Ureter (tissue), 1 donor: ENCODE measurements at places on chromosomes 1 and 21.

GRCh38 chr1:19582318-19582717 lies 61.8 kb upstream of the NBL1 start:
- DNase-seq: peak; percentile 70

- DNase-seq: no peak
Measured at GRCh38 chr1:167923324-167924056, 9.6 kb upstream of the ADCY10 start.

DNA sequence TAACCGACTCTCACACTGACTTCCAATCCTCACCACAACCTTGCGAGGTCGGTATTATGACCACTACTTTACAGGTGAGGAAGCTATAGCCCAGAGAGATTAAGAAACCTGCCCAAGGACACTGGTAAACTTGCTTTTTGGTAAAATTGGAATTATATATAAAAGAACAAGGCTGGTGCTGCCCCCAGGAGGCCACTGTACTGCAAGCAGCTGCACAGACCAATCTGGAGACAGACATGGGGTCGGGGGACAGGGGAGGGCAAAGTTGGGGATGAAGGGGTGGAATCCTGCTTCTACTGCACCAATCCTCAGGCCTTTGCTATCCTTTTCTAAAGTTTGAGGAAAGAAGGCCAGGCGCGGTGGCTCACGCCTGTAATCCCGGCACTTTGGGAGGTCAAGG lies 280.8 kb downstream of the SPATA17 start:
- no peak for DNase-seq

DNA sequence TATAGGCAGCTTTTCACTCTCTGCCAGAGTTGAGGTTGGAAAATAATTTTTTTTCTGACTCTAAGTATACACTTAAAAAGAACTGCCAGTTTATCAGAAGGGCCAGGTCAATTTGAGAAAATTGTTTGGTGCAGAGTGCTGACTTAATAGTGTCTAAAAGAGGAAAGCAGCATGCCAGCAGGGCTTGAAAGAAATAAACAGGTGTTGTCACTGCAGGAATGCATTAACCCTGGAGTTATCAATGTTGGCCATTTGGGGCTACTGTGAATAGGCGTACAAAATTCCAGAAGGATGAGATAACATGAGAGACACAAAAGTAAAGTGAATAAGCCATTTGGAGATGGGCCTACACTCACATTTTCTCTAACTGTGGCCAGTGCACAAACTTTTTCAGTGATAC lies 220.6 kb upstream of the PLD5 start:
- DNase-seq: no peak

- DNase-seq: peak; percentile 83
Measured at GRCh38 chr1:26677306-26678115, 18.3 kb upstream of the ARID1A start.

GRCh38 chr1:159076438-159077119 lies at the start of gene AIM2:
TSS of gene AIM2 (minus strand) at chr1:159076766. CDS start at chr1:159073499, 3,267 bp downstream.
- DNase-seq: no peak

- DNase-seq: no peak
Measured at GRCh38 chr1:47180603-47181094, 9.2 kb downstream of the PDZK1IP1 start.

- no peak for DNase-seq
Measured at GRCh38 chr1:14437417-14437918, 161.0 kb upstream of the KAZN start.

DNA sequence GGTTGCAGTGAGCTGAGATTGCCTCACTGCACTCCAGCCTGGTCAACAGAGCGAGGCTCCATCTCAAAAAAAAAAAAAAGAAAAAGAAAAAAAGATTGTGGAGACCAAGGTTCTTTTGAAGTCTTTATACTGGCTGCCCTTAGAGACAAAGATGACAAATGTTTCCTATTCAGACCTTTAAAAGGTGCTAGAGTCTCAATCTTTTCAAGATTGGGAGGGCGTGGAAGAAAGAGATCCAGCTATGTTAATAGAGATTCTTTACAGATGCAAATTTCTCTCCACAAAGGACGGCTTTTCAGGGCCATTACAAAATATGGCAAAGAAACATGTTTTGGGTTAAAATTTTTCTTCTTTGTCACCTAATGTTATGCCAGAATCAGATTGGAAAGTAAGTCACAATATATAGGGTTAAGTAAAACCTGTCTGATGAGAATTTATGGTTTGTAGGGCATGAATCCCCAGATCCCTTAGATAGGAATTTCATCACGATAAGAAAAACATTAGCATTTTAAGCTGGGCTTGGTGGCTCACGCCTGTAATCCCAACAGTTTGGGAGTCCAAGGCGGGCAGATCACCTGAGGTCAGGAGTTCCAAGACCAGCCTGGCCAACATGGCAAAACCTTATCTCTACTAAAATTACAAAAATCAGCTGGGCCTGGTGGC lies 13.0 kb upstream of the MORC3 start:
- DNase-seq: no peak
